ENCODE measurements at places on chromosomes 2 and 18. TPM values are rescaled to one million over a fixed set of nuclear protein-coding genes. Genes with fewer than 3 reads are reported as not detected.

DNA sequence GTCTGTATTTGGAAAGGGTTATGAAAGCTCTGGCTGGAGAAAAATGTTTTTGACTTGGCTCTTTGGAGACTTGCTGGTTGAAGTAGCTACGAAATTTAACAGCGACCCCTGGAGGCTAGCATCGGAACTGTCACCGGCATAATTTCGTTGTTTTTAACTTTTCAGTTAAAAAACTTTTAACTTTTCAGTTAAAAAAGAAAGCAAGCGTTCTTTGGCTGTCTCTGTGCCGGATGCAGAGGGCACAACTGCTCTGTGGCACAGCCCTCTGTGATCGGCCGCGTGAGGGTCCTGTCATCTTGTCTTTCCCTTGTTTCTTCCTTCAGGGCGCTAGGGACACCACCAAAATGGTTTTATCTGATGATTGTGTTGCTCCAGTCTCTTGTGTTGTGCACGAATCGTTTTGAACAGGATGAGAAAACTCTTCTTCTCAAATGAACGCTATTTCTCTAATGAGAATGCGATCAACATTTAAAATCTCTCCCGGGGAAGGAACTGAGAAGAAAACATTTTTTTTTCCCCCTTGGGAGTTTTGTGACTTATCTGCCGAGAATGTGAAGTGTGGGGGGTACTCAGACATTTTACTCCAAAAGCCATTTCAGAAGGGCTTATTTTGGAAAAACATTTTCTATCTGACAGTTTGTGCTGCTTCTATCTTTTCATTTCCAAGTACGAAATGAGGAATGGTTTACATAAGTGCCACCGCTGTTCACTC is 57.1 kb downstream of the ADCYAP1 start:
- peak; percentile 24 for DNase-seq

DNA sequence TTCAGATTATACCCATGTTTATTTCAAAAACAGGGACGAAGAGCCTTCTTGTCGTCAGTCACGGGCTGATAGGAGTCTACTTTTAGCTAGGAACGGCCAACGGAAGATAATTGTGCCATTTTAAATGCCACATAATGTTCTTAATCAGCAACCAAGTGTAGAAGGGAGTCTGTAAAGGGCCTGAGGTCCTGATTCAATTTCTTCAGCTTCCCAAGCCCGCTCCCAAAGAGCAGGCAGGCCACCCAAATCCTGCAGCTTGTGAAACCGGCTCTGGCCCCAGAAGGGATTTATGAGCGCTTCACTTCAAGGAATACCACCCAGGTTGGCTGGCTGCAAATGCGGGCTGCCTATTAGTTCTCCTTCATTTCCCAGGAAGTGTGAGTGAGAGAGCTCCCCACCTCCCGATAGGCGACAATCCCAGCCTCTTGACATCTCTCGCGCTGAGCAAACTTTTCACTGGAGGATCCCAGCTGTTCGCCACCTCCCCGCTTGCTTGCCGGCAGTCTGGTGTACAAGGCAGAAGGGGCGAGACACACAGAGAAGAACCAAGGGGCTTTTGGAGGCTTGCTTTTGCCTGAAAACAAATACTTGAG is 272.9 kb downstream of the CDH20 start:
- DNase-seq, result no peak

The RIT2 gene
- total RNA-seq, result not detected

DNA sequence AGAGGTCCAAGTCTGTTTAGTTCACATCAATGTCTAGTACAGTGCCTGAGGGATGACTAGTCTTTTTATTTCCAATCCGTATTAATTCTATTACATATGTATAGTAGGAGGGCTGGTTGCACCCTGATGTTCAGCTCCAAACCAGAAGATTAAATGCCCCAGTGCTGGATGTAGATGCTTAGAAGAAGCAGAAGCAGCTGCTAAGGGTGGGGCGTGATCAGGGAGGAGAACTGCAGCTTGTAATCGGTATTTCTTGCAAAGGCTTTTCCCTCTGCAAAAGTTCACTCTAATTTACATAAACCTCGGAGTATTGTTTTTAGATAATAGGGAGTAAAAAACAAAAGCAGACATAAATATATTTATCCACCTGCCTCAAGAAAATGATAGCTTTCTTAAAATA is 145.3 kb upstream of the ITGA4 start:
- DNase-seq, result no peak

The FOXD4L1 gene
- total RNA-seq, result not detected

The TGFA gene
- 0.58 TPM for total RNA-seq

DNA sequence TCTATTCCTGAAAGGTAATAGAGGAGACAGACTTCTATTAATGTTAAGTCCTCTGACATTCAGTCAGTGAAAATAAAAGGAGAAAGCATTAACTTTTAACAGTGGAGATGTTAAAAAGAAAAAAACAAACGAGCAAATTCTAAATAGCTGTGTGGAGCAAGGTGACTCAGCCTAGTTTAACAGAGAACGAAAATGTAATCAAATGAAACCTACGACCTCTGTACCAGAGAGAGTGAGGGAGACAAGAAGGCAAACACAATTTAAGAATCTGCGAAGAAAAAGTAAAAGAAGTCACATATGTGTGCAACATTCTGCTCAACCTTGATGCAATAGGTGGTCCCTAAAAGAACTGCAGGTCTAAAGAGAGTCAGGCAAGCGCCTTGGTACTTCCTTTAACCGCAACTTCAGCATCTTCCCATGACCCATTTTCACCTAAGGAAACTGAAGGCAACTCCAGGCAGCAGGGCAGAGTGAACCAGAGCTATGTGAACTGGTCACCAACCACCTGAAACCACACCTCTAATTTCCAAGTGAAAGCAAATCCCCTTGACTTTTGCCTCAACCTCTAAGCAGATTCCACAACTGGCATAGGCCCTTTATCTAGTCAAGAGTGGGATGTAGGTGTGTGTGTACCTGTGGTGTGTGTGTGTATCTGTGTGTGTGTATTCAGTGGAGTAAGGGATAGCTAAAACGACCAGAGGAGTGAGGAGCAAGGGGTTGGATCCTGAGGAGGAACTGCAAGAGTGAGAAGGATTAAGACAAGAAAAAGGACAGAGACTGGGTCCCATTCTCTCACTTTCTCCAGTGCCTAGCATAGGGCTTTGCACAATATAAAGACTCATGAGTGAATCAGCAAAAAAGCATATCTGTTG is 43.0 kb downstream of the FIGN start:
- DNase-seq, result no peak

DNA sequence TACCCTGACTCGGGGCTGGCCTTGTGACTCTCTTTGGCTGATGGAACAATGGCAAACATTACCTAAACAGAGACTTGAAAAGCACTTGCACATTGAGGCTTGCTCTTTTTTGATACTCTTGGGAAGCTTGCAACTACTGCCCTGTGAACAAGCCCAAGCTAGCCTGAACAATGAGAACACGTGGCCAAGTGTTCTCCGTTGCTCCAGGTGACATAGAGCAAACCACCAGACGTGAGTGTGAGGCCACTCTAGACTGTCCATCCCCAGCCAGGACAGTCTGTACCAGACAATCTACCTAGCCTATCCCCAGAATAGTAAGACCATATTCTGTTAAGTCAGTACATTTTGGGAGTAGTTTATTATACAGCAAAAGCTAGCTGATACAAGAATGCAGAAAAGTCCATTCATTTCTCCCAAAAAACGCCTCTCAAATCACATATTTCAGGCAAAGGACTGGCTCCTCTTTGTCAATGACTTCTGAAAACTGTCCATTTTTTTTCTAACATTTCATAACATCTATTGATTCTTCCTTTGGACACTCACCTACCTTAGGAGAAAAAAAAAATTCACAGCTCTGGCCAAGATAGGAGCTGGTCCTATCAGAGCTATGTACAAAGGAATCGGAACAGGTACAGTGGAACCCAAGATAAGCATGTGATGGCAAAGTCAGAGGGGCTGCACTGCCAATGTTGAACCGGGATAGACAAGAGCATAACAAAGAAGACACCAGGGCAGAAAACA is 142.1 kb upstream of the PKDCC start:
- DNase-seq, result no peak

The TEX44 gene
- total RNA-seq, result not detected

- DNase-seq, result no peak
Observed at GRCh38 chr2:39849064-39849463, 70.0 kb upstream of the THUMPD2 start.

GRCh38 chr2:112714836-112715631 is 5.8 kb upstream of the NT5DC4 start:
- DNase-seq, result no peak

DNA sequence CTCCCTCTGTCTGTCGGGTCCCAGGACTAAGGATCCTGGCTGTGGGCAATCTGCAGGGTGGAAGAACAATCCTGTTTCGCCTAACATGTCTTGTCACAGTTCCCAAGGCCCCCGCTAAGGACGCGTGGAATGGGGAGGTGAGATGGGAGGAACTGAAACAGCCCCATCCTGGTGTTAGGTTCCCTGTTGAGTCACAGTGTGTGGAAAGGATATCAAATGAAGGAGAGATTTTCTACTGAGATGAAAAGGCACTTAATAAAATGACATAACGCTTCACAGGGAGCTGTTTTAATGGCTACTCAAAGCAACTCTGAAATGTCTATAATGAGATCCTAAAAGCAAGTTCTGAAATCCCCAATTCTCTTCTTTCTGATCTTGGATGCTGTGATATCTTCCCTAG is 52.5 kb downstream of the RAB31 start:
- no peak for DNase-seq

DNA sequence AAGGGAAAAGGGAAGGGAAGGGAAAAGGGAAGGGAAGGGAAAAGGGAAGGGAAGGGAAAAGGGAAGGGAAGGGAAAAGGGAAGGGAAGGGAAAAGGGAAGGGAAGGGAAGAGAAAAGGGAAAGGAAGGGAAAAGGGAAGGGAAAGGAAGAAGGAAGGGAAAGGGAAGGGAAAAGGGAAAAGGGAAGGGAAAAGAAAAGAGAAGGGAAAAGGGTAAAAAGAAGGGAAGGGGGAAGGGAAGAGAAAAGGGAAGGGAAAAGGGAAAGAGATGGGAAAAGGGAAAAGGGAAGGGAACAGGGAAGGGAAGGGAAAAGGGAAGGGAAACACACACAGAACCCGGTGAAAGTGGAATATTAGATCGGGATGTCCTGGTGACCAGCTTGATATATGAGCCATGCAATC is 40.8 kb downstream of the EIPR1 start:
- no peak for DNase-seq

The POU3F3 gene
- not detected for total RNA-seq

DNA sequence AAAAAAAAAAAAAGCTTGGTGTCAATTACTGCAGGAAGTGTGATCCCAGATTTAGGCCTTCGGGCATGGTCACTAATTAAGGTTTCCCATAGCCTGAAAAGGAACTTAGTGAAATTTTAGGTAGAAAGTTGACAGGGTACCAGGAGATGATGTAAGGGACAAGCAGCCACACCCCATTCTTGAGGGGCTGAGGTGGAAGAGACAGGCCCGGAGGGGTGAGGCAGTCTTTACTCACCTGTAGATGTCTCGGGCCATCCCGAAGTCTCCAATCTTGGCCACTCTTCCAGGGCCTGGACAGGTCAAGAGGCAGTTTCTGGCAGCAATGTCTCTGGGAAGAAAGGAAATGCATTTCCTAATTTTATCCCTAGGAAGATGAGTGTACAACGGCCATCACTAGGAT is 94.3 kb downstream of the CLIP4 start:
- DNase-seq, result no peak

The BOK gene
- total RNA-seq, result not detected

GRCh38 chr2:237471438-237472186 is 15.4 kb upstream of the MLPH start:
- peak; percentile 17 for DNase-seq

GRCh38 chr18:77366720-77367641 is 117.3 kb downstream of the GALR1 start:
- no peak for DNase-seq

DNA sequence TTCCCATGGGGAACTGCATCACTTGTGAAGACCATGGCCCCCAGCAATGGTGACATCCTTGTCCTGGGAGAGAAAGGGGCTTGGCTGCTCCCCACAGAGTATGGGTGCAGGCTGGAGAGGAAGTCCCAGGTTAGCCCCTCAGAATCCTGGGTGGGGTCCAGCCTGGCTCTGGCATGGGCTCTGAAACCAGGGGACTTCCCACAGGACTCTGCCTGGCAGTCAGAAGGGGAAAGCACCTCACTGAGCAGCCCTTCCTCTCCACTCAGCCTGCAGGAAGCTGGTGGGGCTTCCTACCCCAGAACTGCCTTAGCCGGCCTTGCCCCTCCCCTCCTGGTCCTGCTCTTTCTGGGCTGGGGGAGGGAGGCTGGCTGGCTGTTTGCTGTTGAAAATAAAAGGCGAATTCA is 3.7 kb downstream of the NEURL3 start:
- DNase-seq, result no peak

The KCNG2 gene
- not detected for total RNA-seq

DNA sequence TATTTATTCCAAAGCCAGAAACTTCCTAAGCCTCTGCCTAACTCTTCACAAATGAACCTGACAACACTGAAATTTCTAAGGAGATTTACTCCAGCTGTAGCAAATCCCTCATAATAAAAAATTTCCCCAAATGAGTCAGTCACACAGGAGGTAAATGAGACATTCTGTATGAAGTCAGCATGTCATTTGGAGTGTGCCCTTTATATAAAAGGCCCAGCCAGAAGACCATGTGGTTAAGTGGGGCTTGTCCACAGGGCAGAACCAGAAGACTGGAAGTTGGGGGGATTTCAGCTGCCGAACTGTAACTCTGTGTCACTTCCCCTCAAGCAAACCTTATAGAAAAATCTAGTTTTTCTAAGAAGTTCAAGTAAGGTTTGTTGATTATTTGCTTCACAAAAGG is 30.2 kb downstream of the NRP2 start:
- DNase-seq, result no peak

The ALK gene
- total RNA-seq, result not detected

DNA sequence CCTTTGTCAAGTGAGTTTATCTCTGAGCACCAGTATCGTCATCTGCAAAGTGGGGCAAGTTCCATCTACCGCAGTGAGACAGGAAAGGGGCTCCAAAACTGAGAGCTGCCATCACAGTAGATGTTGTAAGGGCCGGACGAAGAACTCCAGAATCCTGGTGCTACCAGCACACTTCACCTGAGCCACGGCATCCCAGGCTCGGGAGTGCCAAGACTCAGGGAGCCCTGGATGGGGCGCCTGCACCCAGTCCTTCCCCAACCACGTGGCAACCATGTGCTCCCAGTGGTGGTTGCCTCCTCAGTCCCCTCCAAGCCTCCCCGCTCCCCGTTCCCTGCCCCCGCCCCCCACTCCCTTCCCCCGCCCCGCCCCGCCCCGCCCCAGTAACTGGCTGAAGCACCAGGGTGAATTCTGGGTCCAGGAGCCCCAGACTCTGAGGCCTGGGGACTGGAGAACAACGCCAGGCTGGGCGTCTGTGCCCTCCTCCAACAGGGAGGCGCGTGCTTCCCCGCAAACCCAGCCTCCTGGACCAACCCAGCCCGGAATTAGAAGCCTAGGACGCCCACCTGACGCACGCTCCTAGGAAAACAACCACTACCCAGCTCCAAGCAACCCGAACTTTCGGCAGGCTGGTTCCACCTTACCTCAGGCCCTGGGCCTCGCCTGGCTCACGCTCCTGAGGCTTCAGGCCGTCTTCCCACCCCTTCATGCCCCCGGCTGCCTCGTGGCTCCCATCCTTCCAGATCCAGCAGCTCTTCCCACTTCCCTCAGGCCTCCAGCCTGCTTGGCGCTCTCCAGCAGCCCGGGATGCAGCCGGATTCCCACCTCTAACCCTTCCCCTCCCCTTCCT is 67.6 kb downstream of the LAMA3 start:
- no peak for DNase-seq

- DNase-seq, result no peak
Observed at GRCh38 chr2:54967759-54968365, 82.4 kb downstream of the RTN4 start.

Measured in CD8-positive, alpha-beta T cell (primary cell).